ENCODE measurements at places on chromosomes 6 and 20.

DNA sequence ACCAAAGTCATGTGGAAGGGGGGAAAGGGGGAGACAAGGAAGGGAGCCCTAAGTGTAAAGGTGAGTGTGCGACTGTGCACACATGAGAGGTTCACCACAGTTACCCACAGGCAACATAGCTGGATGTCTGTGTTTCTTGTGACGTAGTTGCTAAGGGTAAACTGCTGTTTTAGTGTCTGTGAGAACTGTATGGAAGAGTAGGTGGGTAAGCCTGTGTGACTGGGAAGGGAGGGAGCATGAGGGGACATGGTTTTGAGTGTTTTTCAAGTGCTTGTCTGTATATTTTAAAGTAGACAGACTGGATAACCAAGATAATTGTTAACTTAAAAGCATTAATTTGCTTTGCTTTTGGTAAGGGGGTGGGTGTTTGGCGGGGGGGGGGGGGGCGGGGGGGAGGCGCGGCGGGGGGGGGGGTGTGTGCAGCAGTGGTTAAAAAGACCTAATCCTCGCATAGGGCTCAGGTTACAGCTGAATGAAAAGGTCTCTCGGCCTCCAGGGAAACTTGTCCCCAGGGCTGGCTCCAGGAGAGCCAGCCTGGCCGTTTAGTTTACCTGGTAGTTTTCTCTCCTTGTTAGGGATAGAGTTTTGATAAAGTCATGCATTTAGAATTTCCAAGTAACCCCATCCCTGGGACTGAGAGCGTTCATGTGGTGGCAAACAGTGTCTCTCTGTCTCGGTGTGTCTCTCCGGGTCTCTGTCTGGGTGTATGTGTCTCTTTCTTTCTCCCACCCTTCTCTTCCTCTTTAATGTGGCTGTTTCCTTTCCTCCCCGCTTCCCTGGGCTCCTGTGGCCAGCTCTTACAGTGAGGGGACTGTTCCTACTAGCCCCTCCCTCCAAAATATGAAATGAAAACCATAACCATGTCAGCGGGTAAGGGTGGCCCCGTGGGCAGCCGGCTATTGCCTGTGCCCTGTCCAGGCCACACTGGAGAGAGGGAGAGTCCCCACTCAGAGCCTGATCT, 3.4 kb downstream of the SCUBE3 start:
- DNase-seq, result no peak

GRCh38 chr6:49269190-49269589, 193.9 kb downstream of the MMUT start:
- no peak for DNase-seq

- no peak for DNase-seq
These were observed 16.1 kb downstream of the TP53INP2 start for GRCh38 chr20:34720266-34720665.

DNA sequence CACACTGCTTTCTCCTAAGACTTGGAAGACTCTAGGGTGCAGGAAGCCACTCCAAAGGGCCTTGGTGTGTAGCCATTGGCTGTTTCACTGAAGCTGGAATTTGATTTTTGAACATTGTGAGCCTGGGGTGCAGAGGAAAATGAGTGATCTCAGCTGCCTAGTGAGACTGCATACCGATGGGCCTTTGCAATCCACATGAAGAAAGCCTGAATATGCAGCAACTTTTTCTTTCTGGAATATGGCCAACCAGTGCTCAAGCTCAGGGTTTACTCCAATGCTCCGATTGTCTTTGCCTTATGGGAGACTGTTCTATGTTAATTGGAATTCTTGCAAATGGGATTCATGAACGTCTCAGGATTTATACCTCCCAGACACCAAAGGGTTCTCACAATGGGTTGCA, 242.6 kb downstream of the DOK5 start:
- no peak for DNase-seq

DNA sequence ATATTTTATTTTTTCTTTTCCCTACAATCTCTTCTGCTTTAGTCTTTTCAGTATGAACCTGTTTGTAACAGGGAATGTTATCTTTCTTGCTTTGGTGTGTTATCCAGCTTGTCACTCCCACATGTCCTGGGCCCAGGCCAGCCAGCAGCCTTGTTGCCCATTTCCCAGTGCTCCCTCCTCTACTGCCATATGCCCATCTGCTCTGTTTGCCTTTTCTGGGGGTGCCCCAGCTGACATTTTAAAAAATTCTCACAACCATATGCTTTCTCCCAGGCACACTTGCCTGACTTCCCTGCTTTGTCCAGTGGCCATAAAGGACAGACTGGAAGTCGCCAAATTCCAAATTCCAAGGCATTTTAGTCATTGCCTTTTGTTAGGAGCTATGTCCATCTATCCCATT, 23.6 kb upstream of the LMBRD1 start:
- DNase-seq, result no peak

DNA sequence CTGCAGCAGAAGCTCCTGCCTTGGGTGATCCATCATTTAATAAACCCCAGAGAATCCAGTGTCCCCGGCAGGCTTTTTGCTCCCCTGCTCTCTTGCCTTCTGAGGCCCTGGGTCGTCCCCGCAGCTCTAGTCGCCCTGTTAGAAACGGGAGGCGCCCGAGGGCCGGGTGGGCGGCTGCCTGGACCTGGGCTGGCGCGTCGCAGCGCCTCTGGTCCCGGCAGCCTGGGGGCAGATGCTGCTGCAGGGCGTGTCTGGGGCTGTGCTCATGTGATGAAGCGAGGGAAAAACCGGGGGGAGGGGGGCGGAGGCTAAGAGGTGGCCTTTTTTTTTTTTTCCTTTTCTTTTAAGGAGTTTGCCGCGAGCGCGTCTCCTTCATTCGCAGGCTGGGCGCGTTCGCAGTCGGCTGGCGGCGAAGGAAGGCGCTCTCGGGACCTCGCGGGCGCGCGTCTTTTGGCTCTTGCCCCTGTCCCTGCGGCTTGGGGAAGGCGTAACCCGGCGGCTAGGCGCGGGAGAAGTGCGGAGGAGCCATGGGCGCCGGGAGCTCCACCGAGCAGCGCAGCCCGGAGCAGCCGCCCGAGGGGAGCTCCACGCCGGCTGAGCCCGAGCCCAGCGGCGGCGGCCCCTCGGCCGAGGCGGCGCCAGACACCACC, 394 bp downstream of the AKAP12 start:
- no peak for DNase-seq

- DNase-seq, result no peak
These were observed 28.8 kb downstream of the PDE10A start for GRCh38 chr6:165634101-165634880.

- no peak for DNase-seq
These were observed 858 bp upstream of the PTPRK start for GRCh38 chr6:128521282-128521632.

DNA sequence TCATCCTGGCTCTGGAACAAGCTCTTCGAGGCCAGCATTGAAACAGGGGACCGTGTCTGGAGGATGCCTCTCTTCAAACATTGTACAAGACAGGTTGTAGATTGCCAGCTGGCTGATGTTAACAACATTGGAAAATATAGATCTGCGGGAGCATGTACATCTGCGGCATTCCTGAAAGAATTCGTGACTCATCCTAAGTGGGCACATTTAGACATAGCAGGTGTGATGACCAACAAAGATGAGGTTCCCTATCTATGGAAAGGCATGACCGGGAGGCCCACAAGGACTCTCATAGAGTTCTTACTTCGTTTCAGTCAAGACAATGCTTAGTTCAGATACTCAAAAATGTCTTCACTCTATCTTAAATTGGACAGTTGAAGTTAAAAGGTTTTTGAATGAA, 3.6 kb upstream of the CDKN1A start:
- no peak for DNase-seq

DNA sequence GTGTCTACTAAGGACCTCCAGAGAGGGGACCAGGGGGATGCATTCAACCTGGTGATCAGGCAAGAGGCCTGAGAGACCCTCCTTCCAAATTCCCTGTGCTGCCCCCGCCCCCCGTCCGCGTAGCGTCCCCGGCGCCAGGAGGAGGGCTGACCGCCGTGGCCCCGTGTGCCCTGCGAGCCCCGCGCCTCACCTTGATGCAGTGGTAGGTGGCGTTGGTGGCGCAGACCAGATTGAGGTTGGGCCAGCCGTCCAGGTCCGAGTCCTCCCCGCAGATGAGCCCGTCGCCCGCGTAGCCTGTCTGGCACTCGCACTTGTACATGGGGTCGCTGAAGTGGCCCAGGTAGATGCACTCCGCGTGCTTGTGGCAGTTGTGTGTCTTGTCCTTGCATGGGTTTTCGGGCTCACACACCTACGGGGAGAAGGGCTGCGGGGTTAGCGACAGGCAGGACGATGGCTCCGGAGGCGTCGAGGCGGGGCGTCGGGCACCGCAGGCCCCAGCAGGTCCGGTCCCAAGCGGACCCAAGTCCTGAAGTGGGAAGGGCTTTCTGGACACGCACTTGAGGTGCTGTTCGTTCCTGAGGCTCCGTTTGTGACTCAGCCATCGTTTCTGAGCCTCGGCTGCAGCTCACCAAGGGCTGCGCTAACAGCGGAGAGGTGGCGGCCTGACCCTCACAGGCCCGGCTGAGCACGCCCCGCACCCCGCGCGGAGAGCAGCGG, 21.7 kb downstream of the THBS2 start:
- no peak for DNase-seq

All from esophagus squamous epithelium (tissue), 5 donors.